ENCODE measurements at places on chromosomes 1 and 21. TPM values are rescaled to one million over a fixed set of nuclear protein-coding genes. Genes with fewer than 3 reads are reported as not detected.

FOXO6 gene
- polyA plus RNA-seq: 0.02 TPM

KLF18 gene
- polyA plus RNA-seq: not detected

FAM3B gene
- polyA plus RNA-seq: not detected

WDR64 gene
- 0.06 TPM for polyA plus RNA-seq

CLCA4 gene
- polyA plus RNA-seq: not detected

Measured in BJ (cell line).